ENCODE measurements at places on chromosomes 6 and 20.

GRCh38 chr20:51766994-51767866 lies 960 bp downstream of the ATP9A start:
- peak; percentile 25 for DNase-seq

DNA sequence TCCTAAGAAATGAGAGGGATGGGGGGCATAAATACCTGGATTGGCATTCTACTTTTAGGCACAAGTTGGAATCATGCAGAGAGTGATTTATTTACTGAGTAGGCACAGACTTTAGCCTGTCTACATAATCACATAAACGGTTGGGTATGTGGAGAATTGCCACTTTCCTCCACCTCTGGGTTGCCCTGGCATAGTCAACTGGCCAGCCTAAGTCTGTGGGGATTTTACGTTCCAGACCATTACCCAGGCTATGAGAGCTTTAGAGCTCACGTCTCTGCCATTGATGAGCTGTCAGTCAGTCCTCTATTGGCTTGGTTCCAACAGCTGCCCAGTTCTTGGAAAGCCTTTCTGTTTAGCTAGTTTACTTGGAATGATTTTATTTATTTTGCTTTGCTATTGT lies 5.0 kb upstream of the BHLHE23 start:
- DNase-seq: no peak

DNA sequence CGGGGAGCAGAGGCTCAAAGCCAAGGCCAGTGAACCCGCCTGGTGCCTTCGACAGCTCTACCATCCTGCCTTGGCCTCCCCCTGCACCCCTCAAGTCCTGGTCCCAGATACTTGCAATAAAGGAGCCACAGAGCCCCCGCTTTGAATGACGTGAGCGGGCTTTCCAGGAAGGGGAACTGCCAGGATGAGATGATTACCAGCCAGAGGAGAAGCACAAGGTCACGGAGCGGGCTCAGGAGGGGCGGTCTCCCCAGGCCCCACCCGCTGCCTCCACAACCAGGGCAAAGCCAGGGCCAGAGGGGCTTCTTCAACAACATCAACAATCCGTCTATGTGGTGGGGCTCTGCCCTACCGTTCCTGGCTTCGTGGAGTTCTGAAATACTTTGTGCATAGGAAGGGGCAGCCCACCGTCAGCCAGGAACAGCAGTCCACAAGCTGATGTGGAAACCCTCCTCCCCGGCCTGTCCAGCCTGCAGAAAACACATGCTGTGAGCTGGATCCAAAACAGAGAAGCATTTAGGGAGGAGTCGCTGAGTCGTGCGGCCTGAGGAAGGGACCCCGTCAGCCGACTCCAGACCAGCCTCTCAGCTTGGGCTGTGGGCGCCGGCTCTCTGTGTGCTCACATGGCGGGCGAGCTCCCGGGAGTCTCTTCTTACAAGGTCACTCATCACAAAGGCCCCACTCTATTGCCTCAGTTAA lies 392.5 kb downstream of the CDH4 start:
- no peak for DNase-seq

DNA sequence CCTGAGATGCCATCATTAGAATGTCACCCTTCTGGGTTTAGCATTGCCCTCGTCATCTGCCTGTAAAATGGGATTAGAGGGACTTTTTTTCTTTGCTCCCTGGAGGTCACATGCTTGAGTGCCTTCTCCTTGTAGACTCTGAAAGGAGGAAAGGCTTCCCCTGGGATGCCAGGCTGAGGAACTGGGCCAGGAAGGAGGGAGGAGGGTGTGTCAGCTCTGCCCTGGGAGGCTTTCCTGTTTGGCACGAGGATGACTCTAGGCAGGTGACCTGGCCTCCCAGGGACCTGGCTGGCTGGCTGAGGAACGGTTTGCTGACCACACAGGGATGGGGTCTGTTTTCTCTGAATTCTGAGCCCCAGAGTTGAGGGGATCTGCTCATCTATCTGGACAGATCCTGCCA lies 137.9 kb upstream of the RNF24 start:
- no peak for DNase-seq

GRCh38 chr6:41463062-41463930 lies 82.9 kb upstream of the FOXP4 start:
- DNase-seq: peak; percentile 70

- DNase-seq: peak; percentile 37
Observed at GRCh38 chr6:125102411-125102810, 51.2 kb upstream of the TPD52L1 start.

- DNase-seq: no peak
Observed at GRCh38 chr6:113277111-113277510, 580.0 kb upstream of the MARCKS start.

GRCh38 chr6:20870493-20870892 lies 336.2 kb downstream of the CDKAL1 start:
- no peak for DNase-seq

DNA sequence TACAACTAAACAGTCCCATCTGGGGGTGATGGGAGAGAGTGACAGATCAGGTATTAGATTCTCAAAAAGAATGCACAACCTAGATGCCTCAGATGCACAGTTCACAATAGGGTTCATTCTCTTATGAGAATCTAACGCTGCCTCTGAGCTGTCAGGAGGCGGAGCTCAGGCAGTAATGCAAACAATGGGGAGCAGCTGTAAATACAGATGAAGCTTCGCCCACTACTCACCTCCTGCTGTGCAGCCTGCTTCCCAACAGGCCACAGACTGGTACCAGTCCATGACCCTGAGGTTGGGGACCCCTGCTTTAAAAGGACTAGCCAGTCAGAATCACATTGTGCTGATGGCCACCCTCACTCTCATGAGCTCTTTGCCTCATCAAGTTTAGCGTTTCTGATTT lies 247.0 kb upstream of the KCNQ5 start:
- DNase-seq: no peak

- no peak for DNase-seq
Observed at GRCh38 chr6:155861821-155862220, 406.2 kb upstream of the NOX3 start.

DNA sequence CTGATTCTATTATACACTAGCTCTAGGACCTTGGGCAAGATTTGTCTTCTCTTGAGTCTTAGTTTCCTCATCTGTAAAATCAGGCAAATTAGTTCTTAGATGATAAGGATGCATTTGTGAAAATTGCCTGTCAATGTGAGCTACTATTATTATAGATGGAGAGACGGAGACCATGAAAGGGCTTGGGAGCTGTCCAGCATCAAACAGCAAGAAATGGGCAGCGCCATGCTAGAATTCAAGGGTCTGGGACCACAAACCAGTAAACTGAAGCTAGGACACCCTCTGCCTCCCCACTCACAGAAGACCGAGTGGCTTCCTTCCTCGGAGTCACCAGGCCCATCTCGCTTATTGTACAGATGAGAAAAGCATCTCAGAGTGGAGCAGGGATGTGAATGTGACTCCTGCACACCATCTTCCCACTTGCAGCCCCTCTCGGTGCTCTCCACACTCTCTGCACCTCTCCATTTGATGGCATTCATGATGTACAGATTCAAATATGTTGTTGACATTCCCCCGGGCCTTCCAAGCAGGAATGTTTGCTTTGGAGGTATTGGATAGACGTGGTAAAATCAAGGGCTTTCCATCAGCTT lies 24.1 kb upstream of the BPIFA3 start:
- DNase-seq: no peak

- no peak for DNase-seq
Observed at GRCh38 chr20:61445138-61445537, 193.1 kb downstream of the CDH4 start.

DNA sequence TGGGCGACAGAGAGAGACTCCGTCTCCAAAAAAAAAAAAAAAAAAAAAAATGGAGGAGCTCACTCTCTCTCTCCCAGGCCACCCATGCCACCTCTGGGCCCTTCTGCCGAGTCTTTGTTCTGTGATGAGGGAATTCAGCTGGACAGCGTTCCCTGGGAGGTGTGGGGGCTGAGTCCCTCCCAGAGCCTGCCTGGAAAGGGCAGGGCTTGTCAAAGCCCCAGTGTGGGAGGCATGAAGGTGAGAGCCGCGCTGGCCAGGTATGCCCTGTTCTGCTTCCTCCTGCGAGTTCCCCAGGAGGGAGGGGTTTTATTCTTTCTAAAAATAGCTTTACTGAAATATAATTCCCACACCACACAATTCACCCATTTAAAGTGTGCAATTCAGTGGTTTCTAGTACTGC lies 69.6 kb downstream of the TMEM242 start:
- no peak for DNase-seq

GRCh38 chr6:166563200-166563599 lies 23.3 kb downstream of the RAMACL start:
- no peak for DNase-seq

DNA sequence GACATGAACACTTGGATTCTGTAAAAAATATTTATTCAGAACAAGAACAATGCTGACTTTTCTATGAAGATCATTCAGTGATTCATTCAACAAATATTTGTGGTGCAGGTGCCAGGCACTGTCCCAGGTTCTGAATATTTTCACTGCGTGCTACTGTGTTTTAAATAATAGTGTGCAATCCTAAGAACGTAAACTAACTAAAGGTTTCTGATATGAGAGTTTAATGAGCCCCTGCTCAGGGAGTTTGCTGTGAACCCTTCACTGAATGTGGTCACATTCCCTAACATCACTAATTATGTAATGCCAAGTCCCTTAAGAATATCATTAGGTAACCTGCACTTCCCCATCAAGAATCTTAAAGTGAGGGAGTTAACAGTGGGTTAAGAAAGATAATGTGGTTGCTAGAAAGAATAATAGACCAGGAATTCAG lies 1.7 kb upstream of the TMEM170B start:
- DNase-seq: peak; percentile 52

- DNase-seq: no peak
Observed at GRCh38 chr20:62928246-62928939, 2.1 kb upstream of the DIDO1 start.

DNA sequence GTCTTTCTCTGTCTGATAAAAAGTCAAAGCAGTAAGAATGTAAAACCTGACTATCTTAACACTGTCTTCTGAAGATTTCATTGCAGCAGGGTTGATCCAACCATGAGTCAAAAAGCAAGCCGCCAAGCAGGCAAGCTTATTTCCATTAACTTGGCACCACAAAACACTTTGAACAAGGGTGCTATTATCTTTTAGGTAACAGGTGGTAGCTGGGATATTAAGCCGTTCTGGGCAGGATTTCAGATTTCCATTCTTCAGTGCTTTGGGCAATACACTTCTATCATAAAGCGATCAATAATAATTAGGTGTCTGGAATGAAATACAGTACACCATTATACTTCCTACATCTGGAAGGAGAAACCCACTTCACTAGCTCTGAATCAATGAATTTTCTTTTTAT lies 181.9 kb downstream of the TBC1D7 start:
- DNase-seq: no peak

DNA sequence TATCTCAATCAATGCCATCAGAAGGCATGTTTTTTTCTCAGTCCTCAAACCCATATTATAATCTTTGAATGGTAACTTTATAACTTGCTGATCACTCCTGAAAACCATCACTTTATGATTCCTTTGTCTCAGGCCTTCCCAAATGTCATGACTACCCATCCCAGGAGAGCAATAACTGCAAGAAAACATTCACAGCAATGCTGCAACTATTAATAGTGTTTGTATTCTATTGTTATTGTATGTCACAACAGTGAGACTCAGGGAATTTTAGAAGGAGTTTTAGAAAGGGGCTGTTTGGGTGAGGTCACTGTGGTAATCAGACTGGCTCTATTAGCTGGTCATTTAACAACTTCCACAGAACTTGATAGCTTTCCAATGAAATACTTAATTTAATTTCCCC lies 301.4 kb upstream of the TBX18 start:
- no peak for DNase-seq

GRCh38 chr6:36701401-36701991 lies 3.9 kb downstream of the RAB44 start:
- no peak for DNase-seq

GRCh38 chr20:64099880-64100565 lies 7.3 kb downstream of the NPBWR2 start:
- no peak for DNase-seq

DNA sequence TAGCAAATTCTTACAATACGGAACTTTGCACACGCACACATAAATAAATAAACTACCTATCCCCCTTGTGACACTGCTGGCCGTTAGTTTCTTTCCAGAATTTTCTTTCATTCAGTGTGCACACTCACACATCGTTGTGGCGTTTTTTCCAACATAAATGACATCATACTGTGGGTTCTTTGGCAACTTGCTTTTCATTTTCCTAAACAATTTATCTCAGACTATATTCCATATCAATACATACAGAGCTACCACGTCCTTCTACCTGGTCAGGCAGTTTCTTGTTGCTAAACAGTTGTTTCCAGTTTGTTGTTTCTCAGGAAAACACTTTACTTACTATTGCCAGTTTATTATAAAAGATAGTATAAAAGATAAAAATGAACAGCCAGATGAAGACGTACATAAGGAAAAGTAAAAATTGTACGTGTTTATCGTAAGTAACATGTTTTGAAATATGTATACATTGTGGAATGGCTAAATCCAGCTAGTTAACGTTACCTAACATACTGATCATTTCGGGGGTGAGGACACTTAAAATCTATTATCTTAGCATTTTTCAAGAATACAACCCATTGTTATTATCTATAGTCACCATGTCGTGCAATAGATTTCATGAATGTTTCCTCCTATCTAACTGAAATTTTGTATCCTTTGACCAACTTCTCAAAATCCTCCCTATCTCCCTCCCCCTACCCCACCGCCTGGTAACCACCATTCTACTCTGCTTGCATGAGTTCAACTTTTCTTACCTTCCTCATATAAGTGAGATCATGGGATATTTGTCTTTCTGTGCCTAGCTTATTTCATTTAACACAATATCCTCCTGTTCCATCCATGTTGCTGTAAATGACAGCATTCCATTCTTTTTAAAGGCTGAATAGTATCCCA lies 1.2 kb upstream of the TP53RK start:
- peak; percentile 40 for DNase-seq

DNA sequence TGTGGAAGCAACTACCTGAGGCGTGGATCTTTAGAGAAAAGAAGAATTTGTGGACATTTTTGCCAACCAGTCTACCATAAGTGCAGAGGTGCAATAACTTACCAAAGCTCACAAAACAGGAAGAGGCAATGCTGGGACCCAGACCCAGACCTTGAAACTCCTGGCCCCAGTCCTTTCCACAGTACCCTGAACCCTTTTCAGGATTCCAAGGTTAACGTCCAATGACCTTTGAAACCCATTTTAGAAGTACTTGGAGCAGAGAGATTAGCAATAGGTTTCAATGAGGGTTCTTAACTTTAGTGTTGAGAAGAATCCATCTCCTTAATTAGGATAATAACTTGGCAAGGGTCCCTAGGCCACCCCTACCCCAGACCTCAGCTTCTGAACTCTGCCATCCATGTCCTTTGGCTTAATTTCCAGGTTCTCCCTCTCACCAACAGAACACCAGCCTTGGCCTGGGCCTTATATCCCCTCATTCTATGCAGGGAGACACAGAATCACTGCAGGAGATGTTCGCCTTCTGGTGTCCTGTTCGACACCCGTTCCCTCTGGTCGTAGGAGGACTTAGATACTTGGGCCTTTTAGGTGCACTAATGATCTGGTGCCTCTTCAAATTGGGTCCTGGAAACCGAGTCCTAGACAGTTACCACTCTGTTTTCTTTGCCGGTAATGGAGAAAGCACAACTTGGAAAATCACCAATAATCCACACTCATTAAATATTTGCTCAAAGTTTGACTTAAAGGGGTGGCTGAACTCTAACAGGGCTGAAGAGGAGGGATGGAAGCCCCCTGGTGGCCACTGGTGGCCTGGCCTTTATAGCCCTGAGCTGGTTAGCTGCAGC lies 40.6 kb downstream of the ISM1 start:
- peak; percentile 62 for DNase-seq
